Stimulated activated CD8-positive, alpha-beta memory T cell treated with anti-CD3 and anti-CD28 coated beads, Interleukin-4, amount 100 ng/mL, for 4 hours (primary cell): ENCODE measurements at places on chromosomes 2 and 18.
A peak's percentile ranks its signal among the peaks of the same experiment; 100 is the strongest.

DNA sequence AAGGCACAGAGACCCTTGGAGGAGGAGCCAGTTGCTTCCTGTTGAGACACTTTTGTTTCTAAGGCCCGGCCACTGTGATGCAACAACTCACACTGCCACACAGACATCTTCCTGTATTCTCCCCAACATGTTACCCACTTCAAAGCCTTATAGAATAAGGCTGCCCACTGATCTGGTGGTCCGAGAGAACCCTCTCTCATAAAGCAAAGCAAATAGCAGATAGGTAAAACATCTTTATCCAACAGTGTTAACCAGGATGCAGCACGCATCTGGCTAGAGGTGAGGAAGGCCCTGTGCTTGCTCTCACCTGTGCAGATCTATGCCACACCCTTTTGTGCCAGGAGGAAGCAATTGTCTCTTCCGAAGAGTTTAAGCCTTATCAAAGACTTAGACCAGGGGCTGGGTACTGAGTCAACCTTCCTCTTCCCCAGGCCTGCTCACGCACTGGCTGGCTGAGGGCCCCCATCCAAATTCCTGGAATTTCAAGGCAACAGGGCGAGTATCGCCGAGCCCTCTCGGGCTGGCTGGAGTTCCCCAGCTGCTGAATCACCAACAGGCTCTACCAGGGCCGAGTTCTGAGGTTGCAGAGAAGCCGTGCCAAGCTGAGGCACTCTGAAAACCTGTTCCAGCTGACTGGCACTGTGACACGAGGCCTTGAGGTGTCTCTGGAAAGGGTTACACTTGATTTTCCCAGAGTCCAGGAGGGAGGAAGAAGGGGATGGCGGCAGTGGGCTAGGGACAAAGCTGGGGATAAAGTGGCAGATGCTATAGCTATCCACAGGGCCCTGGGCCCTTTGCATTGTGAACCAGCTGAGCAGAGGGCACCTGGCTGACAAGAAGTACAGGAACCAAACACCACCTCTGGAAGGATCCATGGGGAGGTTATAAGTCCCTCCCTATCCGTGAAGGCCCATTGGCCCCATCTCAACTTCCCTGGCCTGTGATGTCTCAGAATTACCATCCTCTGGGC lies 29.3 kb downstream of the TGFA start:
- no peak for DNase-seq

- no peak for DNase-seq
These were observed 214.5 kb downstream of the TMEM182 start for GRCh38 chr2:102975996-102976975.

- DNase-seq: no peak
These were observed 181.9 kb upstream of the DLGAP1 start for GRCh38 chr18:4636967-4637366.

DNA sequence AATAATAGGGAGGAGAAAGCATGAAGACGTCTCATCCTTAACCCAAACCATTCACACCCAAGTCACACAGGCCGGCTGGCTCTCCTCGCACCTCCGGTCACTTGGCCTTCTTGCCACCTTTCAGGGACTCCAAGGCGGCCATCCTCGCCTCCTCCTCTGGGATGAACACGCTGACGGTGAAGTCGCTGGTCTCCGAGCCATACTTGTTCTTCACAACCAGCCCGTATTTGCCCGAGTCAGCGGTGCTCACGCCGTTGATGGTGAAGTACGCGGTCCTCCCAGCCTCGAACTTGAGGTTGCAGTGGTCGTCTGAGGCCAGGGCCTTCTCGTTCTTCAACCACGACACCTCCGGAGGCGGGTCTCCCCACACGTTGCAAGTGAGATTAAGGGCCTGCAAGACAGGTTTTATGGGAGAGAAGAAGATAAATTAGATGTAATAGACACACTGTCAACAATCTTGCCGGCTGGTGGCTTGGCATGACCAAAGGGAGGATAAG lies 54.3 kb upstream of the LPIN2 start:
- no peak for DNase-seq

GRCh38 chr2:99662761-99663341 lies 173.0 kb upstream of the REV1 start:
- DNase-seq: no peak

DNA sequence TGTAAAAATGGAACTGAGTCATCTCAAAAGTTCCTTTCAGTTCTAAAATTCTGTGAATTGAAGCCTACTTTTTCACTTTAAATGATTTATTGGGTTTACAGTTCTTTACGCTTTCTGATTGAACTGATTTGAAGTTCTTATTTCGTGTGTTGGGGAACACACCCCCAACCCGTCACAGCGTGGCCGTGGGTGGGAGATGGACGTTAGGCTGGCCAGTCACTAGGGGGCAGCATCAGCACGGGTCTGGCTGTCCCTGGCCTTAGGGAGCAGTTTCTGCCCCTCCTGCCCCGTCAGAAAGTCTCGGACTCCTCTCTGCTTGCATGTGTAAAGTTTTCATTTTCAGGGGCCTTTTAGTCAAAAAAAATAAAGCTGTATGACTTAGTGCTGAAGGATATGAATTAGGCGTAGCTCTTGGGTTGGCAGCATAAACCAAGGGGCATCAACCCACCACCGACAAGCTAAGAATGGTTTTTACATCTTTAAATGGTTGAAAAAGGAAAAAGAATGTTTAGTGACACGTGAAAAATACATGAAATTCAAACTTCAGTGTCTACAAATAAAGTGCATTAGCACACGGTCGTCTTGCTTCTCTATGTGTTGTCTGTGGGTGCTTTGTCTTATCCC lies 63.4 kb downstream of the ZCCHC2 start:
- DNase-seq: peak; percentile 23

DNA sequence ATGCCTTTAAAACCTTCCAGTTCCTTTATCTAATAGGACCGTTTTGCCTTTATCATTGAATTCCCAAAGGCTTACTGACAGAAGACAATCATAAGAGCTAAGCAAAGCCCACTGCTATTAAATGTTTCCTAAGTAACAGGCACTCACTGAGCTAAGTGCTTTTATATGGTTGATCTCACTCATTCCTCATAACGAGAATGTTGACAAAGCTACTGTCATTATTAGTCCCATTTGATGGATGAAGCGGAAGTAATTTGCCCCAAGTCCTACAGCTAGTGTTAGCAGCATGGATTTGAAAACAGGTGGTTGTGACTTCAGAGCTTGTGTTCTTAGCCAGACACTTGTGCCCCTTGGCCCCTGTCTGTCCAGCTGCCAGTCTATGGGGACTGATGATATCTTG lies 134.8 kb upstream of the SERPINE2 start:
- DNase-seq: no peak

DNA sequence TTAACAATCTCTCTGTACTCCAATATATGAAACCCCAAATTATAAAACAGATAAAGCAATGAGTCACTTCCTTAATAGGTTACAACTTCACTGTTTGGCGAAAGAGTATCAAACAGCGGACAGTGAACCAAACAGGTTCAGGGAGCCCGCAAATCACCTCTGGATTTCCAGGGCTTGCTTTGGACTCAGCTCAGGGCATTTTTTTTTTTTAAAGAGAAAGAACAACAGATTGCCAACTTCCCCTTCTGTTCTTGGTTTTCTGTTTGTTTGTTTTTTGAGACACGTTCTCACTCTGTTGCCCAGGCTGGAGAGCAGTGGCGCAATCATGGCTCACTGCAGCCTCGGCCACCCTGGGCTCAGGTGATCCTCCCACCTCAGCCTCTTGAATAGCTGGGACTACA lies 52.7 kb downstream of the ABCB11 start:
- DNase-seq: no peak

- no peak for DNase-seq
These were observed 572 bp downstream of the INPP4A start for GRCh38 chr2:98445177-98445682.

DNA sequence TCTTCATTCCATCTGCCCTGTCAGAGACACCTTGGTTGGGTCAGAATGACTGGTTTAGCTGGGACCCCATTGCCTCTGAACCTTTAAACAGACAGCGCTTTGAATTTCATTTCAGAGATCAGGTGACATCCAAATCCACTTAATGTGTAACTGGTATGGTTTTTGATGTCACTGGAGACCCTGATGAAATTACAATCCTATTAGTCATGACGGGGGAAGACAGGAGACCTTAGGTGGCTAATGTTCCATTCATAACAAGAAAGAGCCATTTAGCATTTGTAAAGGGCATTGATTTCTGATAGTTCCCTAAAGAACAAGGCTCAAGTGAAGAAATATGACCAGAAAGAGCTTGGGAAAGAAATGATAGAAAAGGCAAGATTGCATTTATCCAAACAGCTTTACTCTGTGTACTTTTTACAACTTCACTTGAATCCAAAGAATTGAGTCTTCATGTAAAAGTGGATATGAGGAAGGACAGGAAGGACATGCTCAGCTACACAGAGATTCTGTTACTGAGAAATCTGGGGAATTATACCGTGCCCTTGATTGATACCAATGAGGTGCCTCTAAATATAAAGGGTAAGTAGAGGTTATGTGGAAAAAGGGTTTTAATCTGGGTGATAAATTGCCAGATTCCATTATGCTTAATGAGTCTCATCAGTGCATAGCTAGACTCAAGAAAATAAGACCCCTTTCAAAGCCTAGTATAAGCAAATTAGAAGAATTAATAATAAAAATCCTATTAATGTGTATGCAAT lies 198.2 kb downstream of the NCKAP5 start:
- DNase-seq: no peak

- no peak for DNase-seq
These were observed 72.4 kb downstream of the SLC16A14 start for GRCh38 chr2:229996320-229996719.

DNA sequence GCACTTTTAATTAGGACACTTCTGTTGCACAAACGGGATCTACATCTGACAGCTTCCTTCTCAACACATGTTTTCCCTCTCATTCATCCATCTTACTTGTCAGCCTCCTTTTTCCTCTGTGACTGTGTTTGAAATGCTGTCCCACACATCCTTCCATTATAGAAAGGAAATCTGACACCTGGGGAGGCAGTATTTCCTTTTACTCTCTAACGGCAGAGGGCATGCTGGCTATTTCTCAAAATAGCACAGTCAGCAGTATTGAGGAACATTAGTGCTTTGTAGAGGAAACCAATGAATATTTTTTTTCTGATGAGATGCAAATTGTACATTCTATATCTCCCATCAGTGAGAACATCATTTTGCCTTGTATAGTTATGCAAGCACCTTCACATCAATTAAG lies 668.7 kb downstream of the SLC4A3 start:
- no peak for DNase-seq

DNA sequence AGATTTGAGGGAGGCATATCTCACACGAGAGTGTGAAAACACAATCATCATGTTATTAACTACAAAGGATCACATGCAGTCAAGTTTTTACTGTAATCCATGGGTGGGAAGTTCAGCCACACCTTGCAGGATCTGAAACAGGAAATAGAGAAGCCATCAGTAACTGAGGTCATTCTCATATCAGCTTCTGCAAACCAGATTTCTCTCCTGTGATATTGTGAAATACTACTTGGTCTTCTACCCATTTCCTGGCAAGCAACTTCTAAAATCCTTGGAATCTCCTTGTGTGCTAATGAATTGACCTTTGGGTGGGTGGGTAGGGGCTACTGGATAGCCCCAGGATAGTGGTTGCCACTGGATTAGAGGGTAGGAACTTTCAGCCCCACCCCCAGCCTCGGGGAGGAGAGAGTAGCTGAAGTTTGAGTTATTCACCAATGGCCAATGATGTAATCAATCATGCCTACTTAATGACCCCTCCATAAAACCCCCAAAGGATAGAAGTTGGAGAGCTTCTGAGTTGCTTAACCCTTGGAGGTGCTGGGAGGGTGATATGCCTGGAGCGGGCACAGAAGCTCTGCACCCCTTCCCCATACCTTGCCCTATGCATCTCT lies 25.6 kb upstream of the TGIF1 start:
- DNase-seq: no peak

DNA sequence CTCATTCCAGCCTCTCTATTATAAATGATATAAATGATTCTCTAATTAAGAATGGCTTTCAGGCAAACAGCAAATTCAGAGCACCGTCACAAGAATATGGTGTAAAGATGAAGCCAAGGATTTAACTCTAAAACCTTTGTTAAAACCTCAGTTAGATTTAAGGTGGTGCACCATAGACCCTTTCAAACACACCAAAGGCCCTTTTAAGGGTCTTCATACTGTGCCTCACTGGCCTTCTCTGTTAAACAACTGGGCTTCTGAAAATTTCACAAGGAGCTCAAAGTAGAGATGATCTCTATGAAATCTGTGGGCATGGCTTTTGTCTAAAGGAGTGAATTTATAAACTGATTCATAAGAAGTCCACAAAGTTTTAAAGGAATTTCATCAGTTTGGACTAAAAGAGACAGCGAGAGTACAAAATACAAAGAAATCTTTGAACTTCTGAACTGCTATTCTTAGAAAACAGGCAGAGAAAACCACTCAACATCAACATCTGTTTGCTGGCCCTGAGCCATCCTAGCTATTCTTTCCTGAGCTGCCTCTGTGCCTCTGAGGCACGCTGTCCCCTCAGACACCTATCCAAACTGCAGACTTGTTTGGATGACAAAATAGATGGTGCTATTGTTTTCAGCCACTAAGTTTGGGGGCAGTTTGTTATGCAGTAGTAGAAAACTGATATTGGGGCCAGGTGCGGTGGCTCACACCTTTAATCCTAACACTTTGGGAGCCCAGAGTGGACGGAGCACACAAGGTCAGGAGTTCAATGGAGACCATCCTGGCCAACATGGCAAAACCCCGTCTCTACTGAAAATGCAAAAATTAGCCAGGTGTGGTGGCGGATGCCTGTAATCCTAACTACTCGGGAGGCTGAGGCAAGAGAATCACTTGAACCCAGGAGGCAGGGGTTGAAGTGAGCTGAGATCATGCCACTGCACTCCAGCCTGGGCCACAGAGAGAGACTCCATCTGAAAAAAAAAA lies 72.9 kb upstream of the MYCN start:
- DNase-seq: no peak

DNA sequence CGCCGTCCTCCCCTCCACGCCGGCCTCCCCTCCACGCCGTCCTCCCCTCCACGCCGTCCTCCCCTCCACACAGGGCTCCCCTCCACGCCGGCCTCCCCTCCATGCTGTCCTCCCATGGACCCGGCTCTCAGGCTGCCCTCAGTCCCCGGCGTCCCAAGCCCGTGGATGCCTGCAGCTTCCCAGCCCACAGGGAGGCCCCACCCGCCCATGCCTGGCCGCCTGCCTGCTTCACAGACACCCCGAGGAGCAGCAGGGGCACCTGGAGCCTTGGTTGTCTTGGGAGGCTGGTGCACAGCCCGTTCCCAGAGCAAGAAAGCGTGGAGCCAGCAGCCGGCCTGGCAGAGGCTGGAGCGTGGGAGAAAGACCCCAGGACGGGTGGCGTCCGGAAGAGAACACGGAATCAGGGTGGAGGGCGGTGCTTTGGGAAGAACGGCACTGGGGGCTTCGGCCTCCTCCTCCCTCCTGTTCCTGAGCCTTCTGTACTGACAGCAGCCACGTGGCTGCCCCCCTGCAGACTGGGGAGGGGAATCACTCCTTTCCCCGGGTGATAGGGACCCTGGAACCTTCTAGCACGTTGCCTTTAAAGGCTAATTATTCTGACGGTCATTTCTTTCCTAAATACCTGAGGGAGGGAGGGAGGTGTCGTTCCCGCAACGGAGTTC lies 26.2 kb upstream of the KCNG2 start:
- DNase-seq: no peak

- DNase-seq: no peak
These were observed 252.6 kb downstream of the FAM210A start for GRCh38 chr18:13473751-13474150.

- DNase-seq: no peak
These were observed 488.2 kb upstream of the SPHKAP start for GRCh38 chr2:228669690-228670089.
